D341Med (cell line): ENCODE measurements at places on chromosomes 2 and 18.

GRCh38 chr2:42102591-42103450, 55.0 kb downstream of the PKDCC start:
- DNase-seq, result no peak

GRCh38 chr18:67318651-67319050, 197.9 kb downstream of the DSEL start:
- no peak for DNase-seq

DNA sequence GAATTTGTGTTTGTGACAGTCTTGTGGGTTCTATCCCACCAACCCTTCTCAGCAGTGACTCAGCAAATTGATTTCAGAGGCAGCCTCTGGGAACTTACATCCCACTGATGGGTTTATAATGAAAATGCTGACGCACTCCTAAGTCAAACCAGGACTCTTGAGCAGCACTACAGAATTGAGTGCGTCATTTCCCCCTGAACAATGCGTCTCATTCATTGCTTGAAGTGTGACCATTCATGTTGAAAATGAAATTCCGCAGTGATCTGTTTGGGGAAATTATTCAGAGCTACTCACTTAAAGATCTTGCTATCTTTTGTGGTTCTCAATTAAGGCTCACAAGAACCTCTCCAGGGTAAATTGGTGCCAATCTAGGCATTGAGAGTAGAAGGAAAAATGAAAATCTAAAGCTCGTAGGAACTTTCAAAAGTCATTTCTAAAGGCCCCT, 417.7 kb upstream of the SLC14A2 start:
- no peak for DNase-seq

DNA sequence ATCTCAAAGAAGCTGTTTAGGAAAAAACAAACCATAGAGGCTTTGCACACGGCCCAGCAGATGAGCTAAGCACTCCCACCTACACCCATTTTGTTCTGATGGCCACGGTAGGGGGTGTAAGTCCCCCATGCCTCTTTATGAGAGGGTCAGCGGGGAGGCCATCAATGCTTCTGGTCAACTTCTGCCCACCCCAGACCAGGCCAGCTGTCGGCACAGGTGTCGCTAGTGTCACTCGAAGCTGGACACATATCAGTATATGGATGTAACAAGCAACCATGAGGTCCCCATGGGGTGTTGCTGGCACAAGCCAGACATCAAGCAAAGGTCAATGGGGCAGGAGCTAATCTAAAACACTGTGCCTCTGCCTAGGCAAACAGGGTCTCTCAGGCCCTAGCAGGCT, 23.7 kb upstream of the SLC35F6 start:
- no peak for DNase-seq

- no peak for DNase-seq
These were observed 121.8 kb upstream of the FN1 start for GRCh38 chr2:215557701-215558100.

GRCh38 chr2:5473635-5474034, 218.5 kb upstream of the SOX11 start:
- no peak for DNase-seq

DNA sequence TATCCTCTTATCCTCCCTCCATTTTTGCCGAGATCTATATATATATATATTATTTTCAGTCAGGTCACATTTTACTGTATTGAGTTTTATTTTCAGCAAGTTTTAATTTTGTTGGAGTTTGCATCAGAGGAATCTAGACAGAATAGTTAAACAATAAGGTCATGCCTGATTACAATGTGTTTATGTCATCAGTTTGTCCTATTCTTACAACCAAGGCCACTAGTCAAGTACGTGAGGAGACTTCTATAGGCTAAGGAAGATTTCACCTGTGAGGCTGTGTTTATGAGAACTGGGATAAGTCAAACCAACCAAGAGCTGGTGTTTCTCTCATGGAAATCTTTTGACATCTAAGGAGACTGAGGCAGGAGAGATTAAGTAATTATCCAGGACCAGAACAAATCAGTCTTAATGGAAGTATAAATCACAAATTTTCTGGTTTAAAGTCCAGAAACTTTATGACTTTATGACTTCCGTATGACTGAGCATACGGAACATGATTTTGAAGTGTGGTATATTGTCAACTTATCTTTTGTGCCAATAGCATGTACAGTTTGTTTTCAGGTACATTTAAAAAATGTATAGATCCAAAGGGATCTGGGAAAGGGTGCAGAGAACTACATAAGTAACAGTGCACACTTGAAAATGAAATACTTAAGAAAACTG, 100.0 kb upstream of the DTNA start:
- no peak for DNase-seq

DNA sequence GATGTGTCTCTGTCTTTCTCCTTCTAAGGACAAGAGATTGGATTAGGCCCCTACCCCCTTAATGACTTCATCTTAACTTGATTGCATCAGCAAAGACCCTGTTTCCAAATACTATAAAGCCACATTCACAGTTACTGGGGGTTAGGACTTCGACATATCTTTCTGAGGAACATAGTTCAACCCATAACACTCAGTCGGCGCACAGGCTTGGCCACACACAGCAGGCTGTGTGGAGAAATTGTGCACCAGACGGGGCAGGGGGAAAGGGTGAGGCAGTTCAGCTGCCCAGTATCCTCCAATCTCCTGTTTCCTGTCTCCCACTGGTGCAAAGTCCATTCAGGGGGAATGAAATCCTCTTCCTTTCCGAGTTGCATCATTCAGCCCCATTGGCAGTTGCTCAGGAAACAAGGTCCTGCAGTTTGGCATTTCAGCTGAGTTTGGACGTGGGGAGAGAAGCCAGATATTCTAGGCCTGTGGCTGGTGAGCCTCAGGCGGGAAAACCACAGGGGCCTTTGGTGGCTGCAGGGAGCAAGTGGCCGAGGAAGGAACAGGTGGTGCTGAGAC, 9.4 kb upstream of the RAPGEF4 start:
- DNase-seq, result no peak

GRCh38 chr2:162075689-162076132, 1.7 kb upstream of the DPP4 start:
- DNase-seq, result no peak

GRCh38 chr18:23484561-23485182, 18.6 kb upstream of the RMC1 start:
- peak; percentile 45 for DNase-seq

DNA sequence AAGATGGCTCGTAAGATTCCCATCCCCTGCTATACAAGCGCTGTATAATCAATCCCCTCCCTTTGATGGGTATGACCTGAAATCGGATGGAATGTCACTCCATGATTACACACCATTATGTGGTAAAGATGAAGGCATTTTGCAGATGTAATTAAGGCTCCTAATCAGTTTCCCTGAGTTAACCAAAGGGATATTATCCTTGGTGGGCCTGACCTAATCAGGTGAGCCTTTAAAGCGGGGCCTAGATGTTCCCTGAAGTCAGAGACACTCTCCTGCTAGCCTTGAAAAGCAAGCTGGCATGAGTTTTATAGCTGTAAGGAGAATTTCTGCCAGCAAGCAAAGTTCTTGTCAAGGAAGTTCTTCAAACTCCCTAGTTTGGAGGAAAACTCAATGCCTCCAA, 223.8 kb upstream of the FN1 start:
- DNase-seq, result no peak

DNA sequence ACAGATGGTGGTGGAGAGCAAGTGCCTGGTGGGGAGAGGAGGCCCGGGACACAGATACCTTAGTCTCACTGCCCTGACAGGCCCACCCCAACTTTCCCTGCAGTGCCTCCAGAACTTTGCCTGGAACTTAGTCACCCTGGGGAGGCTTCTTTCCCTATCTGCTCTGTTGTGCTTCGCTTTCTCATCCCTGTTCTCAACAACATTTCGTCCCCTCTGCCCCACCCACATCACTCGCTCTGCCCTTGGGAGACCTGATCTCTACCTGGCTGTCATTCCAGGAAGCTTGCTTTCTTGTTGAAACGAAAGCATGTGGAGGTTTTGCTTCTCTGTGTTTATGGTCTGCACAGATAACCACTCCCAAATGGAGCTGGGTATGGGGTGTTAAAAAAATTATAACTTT, 93.8 kb downstream of the PRKCE start:
- no peak for DNase-seq

DNA sequence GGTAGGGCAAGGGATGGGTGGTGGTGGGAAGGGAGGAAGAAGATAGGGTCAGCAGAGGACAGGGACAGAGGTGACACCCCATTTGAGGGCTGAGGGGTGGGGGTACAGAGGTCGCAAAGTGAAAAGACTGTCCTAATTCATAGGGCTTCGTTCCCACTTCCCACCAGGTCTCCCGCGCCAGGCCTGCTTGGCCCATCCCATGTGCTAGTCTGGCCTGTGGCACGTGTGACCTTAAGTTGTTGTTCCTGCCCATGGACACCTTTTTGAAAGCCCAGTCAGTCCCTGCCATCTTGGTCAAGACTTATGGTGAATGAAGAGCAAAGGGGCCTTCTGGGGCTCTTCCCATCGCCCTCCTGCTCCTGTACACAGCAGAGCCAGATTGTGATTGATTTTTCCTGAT, 46.2 kb downstream of the TGOLN2 start:
- DNase-seq, result no peak

DNA sequence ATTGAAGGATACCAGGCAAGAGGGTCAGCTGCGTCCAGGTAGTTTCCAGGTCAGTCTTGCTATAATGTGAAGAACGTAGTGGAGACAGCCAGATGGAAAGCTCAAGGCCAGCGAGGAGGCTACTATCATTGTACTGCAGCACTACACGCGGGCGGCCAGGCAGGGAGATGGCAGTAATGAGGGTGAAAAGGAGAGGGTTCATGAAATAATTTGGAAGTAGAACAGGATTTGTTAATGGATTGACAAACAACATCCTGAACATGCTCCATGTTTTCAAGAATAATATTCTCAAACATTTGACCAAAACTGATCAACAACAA, 17.1 kb downstream of the SPIRE1 start:
- DNase-seq, result no peak

DNA sequence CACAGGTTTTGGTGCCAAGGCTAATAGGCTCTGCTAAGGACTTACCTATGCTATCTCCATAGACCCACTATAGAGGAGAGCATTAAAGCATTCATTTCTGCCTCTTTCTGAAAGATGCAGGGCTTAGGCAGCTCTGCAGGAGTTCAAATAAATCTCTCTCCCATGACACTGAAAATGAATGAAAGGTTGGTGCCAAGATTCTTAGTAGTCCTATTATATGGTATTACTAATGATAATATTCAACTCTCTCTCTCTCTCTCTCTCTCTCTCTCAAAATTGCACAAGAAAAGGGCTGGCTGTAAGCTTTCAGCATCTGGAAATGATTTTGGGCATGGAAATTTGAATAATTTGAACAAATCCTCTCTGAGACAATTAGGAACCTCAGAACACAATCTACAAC, 433.7 kb downstream of the MBD2 start:
- DNase-seq, result no peak
